ENCODE measurements at places on chromosomes 7 and 10.

DNA sequence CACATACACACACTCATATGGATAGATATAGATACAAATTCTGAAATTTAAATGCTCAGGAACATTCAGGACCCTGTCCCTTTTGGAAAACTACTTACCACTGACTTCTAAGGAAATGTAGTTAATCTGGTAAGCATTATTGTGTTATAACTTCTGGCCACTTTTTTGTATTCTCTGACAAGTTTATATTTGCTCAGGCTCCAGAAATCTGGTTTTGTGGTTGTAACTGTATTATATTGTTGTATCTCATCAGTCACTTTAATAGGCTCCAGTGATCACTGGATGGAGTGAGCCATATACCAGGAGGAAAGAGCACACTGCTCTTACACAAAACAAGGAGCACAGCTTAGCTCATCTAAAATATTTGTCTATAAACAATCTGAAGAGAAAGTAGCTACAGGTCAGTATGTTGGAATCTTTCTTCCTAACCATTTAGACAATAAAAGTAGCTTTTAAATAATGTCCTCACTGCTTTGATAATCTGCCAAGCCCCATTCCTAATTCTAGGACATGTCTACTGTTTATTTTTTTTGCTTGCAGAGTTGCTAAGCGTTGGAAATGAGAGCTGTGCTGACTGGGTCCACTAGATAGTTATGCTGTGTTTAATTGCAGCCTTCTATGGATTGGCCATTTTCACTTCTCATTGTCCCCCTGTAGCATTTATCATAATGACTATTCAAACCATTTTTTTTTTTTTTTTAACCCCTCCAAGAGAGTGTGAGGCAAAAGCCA lies 43.8 kb downstream of the SMNDC1 start:
- no peak for DNase-seq

DNA sequence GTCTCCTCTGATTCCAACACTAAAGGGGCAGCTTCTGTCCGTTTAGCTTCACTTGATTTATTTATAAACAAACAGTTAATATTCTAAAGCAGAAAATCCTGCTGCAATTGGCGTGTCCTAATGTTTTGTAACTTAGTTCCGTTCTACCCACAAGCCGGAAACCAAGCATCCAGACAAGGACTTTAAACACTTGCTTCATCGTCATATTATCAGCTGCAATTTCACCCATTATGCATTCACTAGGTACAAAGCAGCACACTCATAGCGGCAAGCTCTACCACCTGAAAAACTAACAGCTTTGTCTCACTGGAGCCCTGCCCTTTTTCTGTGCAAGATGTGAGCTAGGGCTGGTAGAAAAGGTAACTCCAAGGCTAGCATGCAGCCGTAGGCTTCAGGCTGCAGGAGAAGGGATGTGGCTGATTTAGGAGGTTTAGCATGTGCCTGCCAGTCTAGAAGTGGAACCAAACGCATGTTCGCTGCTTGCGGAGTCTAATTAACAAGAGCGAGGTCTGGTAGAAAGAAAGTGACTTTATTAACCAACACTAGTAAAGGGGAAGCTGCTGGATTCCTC lies 43.7 kb upstream of the BPGM start:
- DNase-seq = no peak

GRCh38 chr7:101237206-101238067 lies at the start of gene CLDN15:
Gene CLDN15, minus strand, starts transcription at chr7:101237802. Its CDS starts 221 bp downstream, at chr7:101237581.
- no peak for DNase-seq

DNA sequence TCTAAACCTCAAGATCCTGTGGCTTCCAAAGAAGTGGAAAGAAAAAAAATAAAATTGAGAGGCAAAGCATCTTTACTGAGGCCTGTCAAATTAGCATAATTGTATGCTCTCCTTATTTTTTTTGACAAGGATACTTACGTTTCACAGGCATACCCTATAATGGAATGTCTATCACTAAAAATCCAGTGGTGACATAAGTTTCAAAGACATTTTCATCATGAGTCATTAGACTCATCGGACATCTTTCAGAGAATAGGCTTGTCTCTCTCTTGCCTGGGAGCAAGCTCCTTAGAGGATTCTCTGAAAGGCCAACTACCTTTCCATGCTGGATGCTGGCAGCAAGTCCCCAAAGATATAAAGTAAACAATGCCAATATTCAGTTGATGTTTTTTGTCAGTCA lies 380.7 kb upstream of the STEAP1 start:
- DNase-seq = no peak

Measured in RWPE1 (cell line).